Lung (tissue), 17 donors: ENCODE measurements at places on chromosomes 4 and X. TPM values are rescaled to one million over a fixed set of nuclear protein-coding genes. Genes with fewer than 3 reads are reported as not detected.

DNA sequence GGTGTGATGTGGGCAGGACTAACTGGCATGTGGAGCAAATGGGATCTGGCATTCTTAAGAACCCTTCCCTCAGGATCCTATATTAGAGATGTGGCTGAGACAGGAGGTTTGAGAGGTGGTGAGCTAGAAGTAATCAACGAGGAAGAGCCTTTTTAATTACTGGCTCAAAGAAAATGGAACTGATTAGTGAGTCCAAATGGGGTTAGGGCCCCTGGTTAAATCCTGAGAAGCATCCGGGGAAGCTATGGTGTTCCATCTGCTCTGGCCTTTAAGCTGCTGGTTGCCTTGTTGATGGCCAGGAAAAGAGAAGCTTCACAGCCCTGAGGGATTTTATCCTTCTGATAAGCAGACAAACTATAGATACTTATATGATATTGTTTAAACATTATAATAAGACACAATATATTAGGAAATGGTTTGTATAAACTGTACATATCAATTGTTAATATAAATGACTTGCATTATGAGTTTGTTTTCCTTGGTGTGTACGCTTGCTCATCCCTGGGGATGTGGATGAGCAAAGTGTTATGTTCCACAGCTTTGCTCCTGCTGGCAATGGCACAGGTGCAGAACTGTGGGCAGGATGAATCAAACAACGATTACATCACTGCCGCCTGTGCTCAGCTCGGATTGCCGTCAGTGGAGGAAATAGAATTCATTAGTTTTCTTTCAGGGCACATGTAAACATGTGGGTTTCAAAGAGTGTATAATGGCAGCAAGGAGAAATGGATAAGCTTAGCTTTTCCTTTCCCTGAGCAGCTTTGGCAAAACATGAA, 328.6 kb upstream of the ARX start:
- DNase-seq = no peak

DNA sequence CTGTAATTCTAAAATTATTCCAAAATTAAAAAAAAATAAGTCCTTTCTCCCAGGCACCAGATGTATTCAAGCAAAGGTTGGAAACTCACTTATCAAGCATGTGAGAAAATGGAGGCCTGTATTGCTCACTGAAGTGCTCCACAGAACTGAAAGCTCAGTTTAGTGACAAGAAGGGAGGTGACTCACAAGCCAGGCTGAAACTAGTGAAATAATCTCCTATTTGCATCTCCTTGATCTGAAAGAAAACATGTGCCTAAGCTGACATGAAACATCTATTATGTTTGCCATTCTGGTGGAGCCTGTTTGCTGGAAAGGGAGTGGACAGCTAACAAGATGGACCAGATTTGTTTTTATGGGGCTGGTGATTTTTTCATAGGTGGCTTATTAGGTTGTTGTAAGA, 54.0 kb upstream of the AMELX start:
- DNase-seq = no peak

DNA sequence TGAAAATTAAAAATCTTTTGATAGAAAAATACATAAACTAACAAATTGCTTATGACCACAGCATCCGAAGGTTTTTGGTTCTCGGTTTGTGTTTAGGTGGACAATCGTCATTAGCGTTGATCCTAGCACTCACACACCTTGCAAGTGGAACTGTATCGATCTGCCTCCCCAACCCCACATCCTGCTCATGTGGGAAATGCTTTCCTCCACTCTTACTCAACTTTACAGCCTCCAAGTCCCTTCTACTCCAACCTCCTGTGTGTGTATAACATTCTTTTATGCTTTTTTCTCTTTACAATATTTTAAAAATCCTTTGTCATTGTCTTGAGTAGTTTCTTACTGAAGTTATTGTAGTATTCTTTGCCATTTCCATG, 15.6 kb upstream of the TMEM131L start:
- no peak for DNase-seq

DNA sequence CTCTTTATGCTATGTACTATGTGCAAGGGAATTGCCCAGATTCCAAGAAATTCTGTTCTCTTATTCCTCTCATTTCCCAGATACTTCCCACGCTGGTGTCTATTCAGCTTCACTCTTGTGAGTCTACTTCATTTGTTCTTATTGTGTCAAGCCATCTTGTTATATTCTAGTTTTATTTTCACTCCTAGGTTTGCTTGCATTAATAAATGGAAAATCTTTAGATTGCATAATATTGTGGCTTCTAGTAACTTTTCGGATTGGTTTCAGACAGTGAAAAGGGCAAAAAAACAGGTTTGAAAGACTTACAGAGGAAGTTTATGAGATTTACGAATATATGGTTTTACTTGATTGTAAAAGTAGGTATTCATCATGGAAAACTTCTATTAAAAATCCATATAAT, 128.4 kb downstream of the BTC start:
- no peak for DNase-seq

DNA sequence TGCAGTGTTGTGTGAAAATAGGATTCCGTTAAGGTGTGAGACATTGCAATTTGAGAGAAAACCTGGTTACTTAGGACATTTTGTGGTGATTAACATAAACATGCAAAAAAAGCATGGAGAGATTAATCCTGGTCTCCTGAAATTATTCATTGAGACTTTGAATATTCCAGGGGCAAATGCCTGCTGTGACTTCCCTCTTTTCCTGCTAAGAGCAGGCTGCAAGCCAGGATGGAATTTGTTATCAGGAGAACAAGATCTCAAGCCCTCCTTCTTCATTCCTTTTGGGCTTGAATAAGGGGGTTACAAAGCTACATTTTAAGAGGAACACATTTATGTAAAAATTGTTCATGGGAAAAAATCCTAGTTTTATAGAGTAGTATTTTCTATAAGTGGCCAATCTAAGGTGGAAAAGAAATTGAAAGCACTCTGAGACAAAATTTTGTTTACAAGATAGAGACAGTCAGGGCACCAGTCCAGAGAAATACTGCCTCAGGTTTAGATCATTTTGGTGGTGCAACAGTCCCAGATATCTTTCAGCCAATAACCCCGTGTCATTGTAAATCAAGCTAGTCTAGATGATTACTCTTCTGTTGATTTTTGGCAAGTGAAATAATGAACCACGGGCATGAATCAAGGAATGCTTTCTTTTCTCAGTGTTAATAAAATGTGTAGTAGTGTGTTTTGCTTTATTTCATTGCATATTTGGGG, 1528.3 kb upstream of the AGA start:
- DNase-seq = peak; percentile 36

- no peak for DNase-seq
Measured at GRCh38 chr4:99657798-99658197, at the start of gene C4orf54. TSS of gene C4orf54 (minus strand) at chr4:99657828. CDS start at chr4:99654648, 3,180 bp downstream.

GRCh38 chr4:54742636-54743399, 85.1 kb downstream of the KIT start:
- no peak for DNase-seq

GRCh38 chr4:16585053-16585452, 313.4 kb downstream of the LDB2 start:
- no peak for DNase-seq

- no peak for DNase-seq
Measured at GRCh38 chr4:1975880-1976279, 32.9 kb downstream of the NELFA start.

- peak; percentile 48 for DNase-seq
Measured at GRCh38 chr4:24607334-24607733, 23.0 kb upstream of the DHX15 start.

GRCh38 chr4:38188631-38189101, 228.5 kb downstream of the PTTG2 start:
- no peak for DNase-seq

- DNase-seq = no peak
Measured at GRCh38 chr4:57249083-57249482, 138.9 kb upstream of the IGFBP7 start.

Gene TMEM144
- 16.4 TPM for total RNA-seq

Gene OPN1MW2
- not detected for total RNA-seq

Gene FAAH2
- 16.0 TPM for total RNA-seq

Gene CT45A2
- not detected for total RNA-seq

Gene PUDP
- total RNA-seq = 17.3 TPM
